A172 (cell line): ENCODE measurements at places on chromosomes 16 and 17. TPM values are rescaled to one million over a fixed set of nuclear protein-coding genes. Genes with fewer than 3 reads are reported as not detected.

Gene TMEM235
- not detected in 2 replicates for total RNA-seq

Gene IL34
- 7.8 and 10.5 TPM in 2 replicates for total RNA-seq

Gene ADAT1
- total RNA-seq: 95.5 and 117 TPM in 2 replicates

- DNase-seq: no peak
These were observed 453 bp upstream of the WFIKKN1 start for GRCh38 chr16:630249-630814.

GRCh38 chr17:36720131-36720530 lies 118.7 kb downstream of the MRM1 start:
- DNase-seq: no peak

DNA sequence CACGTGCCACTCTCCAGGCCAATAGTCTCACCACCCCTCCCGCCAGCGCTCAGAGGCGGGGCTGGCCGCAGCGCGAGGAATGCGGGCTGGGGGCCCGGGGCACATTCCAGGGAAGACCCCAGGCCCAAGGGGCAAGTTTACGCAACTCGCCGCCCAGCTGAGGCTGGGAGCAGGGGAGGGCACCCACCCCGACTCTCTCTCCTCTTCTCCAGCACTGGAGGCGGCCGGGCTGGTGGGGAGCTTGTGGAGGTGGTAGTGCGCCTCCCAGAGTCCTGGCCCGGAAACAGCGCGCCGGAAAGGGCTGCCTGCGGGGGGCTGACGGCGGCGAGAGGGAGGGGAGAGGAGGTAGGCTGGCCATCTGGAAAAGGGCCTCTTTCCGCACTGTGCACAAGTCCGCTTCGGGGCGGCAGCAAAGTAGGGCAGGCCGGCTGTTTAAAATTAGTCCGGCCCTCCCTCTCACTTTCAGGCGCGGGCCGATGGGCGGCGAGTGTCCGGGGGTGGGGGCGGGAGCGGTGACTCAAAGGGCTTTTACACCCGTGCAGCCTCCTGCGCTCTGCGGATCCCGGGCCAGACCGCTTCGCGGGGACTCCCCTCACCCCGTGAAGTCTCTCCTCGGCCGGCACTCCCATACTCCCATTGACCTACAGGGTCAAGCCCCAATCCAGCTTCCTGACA lies 1.1 kb downstream of the FHOD1 start:
- peak; percentile 66 for DNase-seq

- DNase-seq: peak; percentile 37
These were observed 13.6 kb downstream of the SMG6 start for GRCh38 chr17:2289878-2290478.
